Hematopoietic multipotent progenitor cell (in vitro differentiated cells): ENCODE measurements at places on chromosomes 4 and X.

DNA sequence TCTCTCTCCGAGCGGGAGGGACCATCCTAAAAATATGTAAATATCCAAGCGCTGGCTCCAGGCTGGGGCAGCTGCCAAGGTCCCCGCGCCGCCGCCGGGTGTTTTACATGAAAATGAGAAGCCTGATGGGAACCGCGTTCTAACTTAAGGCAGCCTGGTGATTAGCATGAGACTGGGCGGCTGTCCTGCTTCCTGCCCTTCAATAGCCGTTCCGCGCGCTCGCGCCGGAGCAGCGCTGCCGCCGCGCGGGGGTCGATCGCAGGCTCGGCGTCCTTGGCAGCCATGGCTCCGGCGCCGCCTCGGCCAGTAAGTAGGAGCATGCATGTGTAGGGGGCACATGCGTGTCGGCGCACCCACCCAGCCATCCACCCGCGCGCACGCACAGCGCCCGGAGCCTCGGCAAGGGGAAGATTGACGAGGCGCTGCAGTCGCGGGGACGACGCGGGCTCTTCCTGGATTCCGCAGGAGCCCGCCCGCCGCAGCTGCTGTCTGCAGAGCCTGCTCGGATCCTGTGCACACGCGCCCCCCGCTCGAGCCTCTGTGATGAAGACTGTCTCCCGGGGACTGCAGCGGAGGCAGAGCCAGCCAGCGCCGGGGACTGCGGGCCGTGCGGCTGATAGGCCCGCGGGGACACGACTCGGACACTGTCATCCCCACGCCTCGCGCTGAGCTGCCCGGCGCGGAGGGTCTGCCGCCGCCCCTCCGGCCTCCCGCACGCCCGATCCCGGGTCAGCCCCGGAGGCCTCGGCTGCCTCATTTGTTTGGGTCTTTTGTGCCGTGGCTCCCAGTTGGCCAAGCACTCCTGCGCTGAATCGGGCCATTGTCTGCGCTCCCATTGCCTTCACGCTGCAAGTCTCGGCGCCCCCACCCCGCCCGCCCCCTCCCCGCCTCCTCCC lies 734 bp downstream of the STOX2 start:
- DNase-seq = no peak

DNA sequence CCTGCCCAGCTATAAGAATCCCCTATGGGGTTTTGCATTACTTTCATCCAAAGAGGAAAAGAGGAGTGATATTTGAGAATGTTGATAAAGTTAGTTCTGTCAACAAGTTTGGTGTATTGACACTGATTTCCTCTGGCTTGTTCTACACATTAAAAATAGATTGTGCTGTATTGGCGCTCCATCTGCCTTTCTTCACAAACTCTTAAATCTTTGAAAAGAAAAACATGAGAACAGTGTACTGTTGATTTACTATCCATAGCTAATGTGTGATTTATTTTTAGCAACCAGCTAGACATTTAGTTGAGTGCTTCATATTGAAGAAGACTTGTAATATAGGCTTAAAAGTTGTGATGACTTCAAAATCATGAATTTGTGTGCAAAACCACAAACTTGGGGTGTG lies 261.2 kb upstream of the ANKRD50 start:
- DNase-seq = no peak

DNA sequence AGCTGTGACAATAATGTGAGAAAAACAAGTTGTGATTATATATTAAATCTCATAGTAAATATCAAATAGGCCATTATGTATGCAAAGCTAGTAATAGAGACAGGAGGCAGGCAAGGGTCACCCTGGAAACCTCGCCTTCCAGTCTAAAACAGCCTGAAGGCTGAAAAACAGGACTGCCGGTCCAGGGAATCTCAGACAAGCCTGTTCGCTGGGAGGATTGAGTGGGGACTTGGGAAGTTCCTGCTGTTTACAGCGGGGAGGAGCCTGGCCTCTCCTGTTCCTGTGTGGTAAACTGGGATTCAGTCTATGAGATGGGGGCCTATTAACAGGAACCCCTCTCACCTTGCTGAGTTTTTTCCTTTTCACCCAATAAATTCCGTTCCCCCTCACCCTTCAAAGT lies 2317.3 kb downstream of the PCDH7 start:
- DNase-seq = no peak

DNA sequence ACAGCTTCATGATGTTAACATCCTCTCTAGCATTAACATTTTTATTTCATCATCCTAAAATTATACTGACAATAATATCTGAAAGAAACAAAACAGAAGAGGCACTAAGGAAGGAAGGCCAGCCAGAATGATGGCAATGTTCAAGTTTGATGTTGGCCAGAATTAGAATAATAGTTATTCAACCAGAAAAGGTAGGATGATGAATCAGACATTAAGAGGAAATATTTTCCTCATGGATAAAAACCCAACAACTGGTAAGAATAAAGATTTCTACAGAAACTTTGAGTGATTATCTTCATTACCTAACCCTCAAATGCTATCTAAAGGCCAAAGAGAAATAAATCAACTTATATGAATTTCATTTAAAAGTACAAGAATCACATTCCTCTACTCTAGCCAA lies 105.2 kb downstream of the PDE5A start:
- DNase-seq = no peak

DNA sequence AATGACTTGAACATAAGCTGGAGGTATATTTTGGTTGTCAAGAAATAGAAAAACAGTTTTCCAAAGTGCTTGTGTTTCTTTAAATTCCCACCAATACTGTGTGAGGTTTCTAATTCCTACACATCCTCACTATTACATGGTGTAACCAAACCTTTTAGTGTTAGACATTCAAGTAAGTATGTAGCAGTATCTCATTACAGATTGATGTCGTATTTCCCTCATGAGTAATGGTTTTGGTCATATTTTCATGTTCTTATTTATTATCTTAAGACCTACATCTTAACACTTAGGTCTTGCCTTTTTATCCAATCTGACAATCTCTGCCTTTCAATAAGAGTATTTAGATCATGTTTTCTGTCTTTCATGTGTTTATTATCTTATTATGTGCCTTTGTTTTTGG lies 253.7 kb upstream of the ANXA10 start:
- no peak for DNase-seq

GRCh38 chr4:40170588-40170987 lies 26.2 kb upstream of the RHOH start:
- DNase-seq = no peak

DNA sequence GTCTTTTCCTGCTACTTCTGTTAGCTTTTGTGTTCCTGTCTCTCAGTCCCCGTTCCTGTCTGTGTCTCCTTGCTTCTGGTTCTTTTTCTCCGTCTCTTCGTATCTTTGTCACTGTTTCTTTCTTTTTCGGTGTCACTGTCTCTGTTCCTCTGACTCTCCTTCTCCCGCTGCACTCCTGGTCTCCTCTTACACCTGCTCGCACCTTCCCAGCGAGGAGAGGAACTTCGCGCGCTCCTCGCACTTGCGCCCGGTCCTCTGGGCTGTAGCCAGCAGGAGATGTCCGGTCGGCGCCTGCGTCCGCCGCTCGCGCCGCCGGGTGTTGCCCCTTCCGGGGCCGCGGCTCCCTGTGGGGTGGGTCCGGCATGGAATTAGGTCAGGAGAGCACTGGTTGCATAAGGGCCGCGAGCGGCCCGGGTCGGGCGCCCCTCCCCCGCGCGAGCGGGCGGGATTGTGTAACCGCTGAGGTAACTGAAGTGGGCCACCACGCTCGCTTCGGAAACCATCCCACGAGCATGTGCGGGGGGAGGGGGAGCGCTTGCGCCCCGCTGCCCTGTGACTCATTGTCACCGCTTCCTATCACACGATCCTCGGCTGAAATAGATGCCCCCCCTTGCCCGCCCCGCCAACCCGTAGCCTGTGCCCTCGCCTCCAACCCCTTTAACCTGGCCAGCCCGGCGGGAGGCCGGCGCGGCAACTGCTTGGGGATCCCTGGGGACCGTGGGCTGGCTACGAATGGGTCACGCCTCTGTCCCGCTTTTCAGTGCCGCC lies 1.6 kb downstream of the LONRF3 start:
- DNase-seq = peak; percentile 19

DNA sequence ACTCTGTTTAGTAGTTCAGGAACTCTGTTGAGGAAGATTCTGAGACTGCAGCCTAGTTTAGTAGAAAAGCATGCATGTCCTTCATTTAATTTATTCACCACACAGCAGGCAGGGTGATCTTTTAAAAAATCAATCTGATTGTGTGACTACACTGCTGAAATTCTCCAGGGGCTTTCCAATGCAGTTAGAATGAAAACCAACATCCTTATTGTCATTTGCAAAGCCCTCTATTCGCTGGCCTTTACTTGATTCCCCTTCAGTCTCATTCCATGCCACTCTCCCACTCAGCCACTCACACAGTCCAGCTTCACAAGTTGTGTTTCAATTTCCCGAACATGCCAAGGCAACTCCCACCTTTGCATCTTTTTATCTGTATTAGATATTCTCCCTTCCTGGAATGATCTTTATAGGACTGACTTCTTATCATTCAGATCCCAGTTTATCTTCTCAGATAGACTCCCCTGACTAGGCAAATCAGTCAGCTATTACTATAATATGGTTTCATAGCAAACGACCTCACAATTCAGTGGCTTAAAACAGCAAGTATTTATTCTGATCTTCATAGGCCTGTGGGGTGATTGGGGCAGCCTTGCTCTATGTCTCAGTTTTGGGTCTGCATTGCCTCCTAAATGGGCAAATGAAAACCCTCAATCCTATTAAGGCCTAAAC lies 21.3 kb upstream of the FTHL17 start:
- no peak for DNase-seq

DNA sequence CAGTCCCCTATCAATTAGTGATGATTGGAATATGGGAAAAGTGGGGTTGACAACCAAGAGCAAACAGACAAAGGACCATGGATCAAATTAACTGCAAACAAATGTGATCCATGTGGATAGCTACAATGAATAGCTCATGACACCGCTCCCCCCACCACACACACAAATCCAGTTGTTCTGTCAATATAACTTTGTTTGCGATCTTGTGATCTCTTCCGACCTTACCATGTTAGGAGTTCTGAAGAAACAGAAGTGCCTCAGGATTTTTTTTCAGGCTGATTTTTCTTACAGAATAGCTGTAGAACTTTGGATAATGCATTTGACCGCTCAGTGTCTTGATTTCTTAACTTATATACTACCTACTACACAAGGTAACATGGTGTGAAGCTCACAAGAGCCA lies 116.6 kb downstream of the SH2D1A start:
- no peak for DNase-seq

DNA sequence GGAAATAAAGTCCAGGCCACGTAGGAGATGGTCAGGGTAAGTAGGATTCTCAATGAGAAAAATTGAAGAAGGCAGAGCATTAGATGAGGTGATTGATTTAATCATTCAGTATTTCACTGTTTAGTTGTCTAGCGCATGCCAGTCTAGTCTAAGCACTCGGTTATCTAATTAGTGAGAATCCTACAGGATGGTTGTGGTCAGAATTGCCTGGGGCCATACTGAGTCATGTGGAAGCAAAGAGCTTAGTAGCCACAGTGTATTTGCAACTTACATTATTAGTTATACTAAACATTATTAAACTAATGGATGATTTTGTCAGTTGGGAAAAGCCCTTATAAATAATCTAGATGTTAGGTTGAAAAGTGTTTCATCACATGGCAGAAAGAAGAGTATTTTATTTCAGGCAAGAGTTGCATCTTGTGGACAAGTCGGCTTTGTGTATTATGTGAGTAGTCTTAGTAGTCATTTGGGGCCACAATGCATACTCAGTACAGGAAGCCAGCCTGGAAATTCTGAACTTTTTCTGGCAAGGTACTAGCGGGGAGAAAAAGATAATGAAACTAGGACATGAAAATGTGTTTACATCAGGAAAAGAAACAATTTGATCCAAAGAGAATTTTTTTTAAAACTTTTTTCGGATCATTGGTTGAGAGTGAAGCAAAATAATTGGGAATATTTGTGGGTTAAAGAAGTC lies 31.9 kb downstream of the CPEB2 start:
- no peak for DNase-seq

DNA sequence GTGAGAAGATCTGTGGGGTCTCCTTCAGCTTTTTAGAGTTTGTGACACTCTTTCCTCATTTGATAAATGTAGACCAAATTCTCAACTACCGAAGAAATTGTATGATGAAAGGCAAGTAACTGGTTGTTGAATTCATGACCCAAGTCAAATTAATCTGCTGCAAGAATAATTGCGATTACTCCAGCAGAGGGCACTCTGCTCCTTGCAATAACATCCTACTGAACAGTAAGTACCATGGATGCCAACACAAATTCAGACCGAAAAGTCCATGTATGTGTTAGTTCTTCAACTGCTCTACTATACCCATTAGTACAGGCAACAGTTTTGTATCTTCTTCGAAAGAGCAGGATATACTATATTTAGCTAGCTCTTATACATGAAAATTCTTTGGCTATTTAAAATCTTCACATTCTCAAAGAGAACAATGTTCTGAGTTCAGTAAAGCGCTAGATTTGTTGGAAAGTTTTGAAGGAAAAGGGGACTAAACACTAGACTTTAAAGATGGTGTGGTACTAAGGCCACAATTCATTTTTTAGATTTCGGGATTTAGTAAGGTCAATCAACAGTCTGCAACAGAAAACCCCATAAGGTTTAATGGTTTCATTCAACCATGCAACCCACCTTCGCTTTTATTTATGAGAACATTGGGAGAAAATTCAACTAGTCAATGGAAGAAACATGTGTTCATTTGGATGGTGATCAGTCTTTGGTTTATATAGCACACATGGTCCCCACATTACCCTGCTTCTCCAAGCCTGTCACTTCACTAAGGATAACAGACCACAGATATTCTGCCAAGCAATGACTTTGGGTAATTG lies 105.4 kb upstream of the TBC1D9 start:
- DNase-seq = peak; percentile 78

GRCh38 chr4:81688085-81688484 lies 216.4 kb upstream of the RASGEF1B start:
- no peak for DNase-seq

- DNase-seq = no peak
Measured at GRCh38 chr4:184825141-184825895, 450 bp downstream of the ACSL1 start.

- peak; percentile 34 for DNase-seq
Measured at GRCh38 chrX:130575831-130576389, 174.1 kb downstream of the RBMX2 start.

DNA sequence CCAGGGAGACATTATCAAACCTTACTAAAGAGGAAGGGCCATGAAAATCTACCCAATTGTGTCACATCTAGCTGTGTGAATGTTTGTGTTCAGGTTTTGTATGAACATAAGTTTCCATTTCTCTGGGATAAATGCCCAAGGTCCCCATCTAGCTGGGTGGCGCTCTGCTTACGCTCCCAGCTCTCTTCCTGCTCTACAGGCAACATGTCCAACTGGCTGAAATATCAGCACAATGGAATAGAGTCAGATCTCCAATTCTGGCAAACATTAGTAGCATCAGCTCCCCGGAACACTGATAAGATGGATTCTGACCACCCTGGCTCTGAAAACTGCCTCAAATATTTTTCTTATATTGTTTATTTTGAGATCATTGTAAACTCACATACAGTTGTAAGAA lies 74.8 kb downstream of the IRF2 start:
- no peak for DNase-seq

GRCh38 chrX:113429011-113429410 lies 588.4 kb upstream of the AMOT start:
- no peak for DNase-seq

- no peak for DNase-seq
Measured at GRCh38 chr4:148774134-148774533, 331.9 kb upstream of the NR3C2 start.

GRCh38 chr4:38562751-38563198 lies 101.2 kb upstream of the KLF3 start:
- DNase-seq = no peak
